ENCODE measurements at places on chromosomes 4 and X.

DNA sequence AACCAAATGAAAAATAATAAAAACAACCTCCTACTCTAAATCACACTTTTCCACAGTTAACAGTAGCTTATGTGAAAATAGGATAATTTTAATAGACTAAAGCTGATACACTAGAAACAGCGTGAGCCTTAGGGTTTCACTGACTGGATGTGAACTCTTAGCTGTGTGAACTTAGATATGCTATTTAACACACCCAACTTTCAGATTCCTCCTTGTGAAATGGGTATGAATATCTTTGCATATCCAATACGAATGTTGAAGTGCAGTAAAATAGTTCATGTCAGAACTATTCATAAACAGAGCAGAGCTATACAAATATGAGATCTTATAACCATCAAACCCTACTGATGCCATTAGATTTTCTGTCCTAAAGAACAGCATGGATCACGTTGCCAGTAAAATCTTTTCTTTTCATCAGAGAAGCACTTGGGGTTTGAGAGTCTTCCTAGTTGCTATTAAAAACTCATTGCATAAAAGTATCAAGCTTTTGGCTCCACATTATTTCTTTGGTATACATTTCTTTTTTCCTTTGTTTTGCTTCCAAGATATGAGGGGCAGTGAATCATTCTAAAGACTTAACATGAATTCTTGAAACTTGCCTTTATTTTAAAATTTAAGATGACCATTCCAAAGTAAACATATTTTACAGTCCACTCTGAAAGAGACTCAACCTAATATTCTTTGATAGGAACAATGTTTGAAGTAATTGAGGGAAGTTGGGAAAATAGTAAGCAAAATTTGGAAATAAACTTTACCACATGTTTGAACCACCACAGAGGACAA lies 102.4 kb downstream of the CPE start:
- DNase-seq: no peak

- DNase-seq: peak; percentile 8
These were observed 180.8 kb upstream of the BCOR start for GRCh38 chrX:40278340-40279090.

DNA sequence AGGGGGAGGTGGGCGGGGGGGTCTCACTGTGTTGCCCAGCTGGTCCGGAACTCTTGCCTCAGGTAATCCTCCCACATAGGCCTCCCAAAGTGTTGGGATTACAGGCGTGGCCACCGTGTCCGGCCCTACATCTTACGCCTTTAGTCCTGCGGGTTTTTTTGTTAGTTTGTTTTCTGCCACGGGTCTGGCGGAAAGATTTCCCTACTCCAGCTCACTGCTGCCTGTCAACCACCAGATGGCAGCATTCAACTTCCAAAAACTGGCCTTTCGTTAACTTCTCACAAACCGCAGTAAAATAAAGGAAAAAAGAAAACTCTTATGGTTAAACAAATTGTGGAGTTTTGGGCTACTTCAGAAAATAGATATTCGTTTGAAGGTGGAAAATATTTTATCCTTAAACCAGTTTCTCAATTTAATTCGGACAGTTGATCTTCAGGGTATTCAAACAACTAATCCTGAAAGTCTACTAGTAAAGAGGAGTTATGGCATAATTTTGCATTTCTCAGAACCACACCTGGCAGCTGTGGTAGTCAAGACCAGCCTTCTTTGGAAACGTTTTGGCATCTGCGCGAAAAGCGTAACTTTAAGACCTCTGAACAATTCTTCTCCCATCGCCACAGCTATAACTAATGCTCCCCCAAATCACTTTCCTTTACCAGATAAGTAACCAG lies 41.1 kb downstream of the LUZP4 start:
- DNase-seq: no peak

DNA sequence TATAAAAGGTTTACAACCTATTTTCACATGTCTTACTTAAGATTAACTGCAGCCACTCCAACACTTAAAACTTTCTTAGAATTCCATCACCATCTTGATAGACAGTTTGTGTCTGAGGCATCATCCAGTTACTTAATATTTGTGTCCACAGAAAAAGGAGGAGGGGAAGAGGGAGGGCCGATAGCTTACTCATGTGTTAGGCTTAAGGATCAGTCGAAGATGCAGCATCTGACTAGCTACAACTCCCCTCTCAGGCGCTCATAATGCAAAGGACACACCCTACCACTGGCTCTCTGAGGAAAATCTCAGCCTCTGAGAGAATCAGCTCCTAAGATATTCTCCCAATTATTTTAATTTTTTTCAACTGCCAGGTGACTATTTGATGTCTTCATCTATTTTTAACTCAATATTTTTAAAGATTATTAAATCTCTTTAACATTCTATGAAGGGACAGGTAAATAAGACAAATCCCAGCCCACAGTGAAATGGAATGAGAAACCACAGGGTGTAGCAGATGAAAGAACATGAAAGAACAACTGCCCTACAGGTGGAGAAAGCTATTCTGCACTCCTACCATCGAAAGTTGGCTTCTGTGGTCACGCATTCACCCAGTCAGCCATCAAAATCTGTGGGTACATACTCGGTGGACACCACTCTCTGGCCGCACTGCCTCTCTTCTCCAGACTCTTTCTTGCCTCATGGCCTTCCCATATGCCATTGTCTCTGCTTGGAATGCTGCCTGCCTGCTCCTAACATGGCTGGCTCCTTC lies 48.0 kb downstream of the ARAP2 start:
- DNase-seq: no peak

GRCh38 chr4:139857977-139858376 lies 192.4 kb downstream of the MGST2 start:
- DNase-seq: no peak

- DNase-seq: no peak
These were observed 51.6 kb upstream of the IL2 start for GRCh38 chr4:122508083-122508482.

DNA sequence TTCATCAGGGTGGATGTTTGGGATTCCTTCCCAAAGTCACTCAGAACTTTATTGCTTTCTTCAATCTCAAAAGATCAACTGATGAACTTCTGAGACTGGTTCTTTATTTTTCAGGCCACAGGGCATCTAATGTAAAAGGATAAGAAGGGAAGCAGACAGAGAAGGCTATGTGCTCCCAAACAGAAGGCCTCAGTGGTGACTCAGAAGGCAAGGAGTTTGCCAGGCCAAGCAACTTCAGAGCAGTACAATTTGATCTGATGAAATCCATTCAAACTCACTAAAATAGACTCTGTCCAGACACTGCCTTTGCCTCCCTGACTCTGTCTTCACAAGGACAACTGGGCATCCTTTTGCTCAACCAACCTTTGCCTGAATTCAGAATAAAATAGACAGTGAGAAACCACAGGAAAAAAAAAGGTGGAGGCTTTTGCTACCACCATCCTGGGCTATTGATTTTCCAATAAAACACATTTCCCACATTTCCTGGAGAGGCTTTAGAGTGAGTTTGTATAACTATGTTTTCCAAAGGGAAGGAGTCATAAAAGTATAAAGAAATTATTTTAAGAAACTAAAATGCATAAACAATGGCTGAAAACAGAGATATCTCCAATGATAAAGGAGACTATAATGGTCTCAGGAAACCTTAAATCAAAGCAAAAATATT lies 55.2 kb downstream of the ARHGEF6 start:
- no peak for DNase-seq

All from stimulated activated CD8-positive, alpha-beta memory T cell treated with anti-CD3 and anti-CD28 coated beads, Interleukin-7, amount 100 ng/mL, for 24 hours (primary cell).